ENCODE measurements at places on chromosomes 3 and 15.
A peak's percentile ranks its signal among the peaks of the same experiment; 100 is the strongest.

GRCh38 chr3:69410301-69410700, 24.4 kb upstream of the FRMD4B start:
- DNase-seq: peak; percentile 70

DNA sequence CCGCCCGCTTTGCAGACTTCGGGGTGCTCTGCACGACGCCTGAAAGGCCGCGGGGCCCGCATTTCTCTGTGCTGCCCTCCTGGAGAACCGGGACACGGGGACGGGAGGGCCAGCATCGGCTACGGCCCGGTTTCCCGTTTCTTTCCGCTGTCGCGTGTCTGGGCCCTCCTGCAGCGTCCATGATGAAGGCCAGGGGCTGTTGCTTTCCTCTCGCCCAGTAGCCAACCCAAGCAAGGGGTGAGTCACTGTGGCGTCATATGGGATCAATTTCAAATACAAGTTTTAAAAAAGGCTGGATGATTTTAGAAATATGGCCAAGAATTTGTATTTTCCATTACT, 435 bp downstream of the SLC35G2 start:
- DNase-seq: peak; percentile 80

- DNase-seq: no peak
Observed at GRCh38 chr15:41474941-41475340, 18.7 kb upstream of the ITPKA start.

- DNase-seq: no peak
Observed at GRCh38 chr3:30518181-30518864, 88.1 kb upstream of the TGFBR2 start.

GRCh38 chr3:115165266-115165665, 18.2 kb upstream of the ZBTB20 start:
- no peak for DNase-seq

- no peak for DNase-seq
Observed at GRCh38 chr15:59340325-59340724, 32.3 kb downstream of the MYO1E start.

GRCh38 chr15:94100863-94101262, 130.5 kb upstream of the MCTP2 start:
- DNase-seq: no peak

DNA sequence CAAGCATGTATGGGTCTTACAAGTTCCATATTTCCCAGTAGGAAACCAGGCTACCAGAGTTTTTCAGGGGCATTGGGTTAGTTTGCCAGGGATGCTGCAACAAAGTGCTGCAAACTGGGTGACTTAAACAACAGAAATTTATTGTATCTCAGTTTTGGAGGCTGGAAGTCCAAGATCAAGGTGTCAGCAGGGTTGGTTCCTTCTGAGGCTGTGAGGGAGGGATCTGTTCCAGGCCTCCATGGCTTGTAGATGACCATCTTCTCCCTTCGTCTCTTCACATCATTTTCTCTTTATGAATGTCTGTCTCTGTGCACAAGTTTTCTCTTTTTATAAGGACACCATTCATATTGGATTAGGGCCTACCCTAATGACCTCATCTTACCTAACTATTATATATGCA, 114.7 kb downstream of the LRRC28 start:
- no peak for DNase-seq

DNA sequence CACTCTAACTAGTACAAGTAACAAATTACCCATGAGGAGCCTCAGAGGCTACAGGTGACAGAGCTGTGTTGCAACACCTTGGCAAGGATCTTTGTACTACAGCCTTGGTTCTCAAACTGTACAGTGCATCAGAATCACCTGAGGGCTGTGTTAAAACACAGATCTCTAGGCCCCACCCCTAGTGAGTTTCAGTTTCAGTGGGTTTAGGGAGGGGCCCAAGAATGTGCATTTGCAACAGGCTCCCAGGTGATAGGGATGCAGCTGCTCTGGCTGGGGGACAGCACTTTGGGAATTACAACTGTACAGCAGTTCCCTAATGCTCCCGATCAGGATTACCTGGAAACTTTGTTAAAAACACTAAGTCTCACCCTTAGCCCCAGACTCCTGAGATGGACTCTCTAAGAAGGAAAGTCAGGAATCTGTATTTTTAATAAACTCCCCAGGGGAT, 66.1 kb upstream of the NR2F2 start:
- no peak for DNase-seq

DNA sequence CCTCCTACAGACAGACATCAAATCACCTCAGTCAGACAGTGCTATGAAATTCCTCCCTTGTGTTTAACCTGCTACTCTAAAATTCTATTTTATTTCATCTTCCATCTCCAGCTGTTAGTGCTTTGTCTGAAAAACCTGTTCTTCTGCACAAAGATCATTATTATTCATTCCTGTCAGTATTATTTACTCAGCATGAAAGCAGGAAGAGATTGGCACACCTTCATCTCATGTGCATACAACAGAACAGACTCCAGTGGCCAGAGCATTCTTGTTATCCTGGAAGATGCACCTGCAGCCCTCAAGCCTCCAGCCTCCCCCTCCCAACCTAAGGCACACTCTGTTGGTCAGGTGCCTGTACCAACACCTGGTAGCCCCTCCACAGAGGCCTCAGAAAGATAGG, 1.8 kb upstream of the ROPN1B start:
- no peak for DNase-seq

- no peak for DNase-seq
Observed at GRCh38 chr15:68413363-68414205, 18.4 kb downstream of the ITGA11 start.

GRCh38 chr3:53719796-53720195, 126.4 kb downstream of the CHDH start:
- DNase-seq: no peak

GRCh38 chr3:42118762-42119361, 27.7 kb downstream of the TRAK1 start:
- DNase-seq: peak; percentile 43

GRCh38 chr15:83816124-83816883, 162.4 kb downstream of the ADAMTSL3 start:
- no peak for DNase-seq

DNA sequence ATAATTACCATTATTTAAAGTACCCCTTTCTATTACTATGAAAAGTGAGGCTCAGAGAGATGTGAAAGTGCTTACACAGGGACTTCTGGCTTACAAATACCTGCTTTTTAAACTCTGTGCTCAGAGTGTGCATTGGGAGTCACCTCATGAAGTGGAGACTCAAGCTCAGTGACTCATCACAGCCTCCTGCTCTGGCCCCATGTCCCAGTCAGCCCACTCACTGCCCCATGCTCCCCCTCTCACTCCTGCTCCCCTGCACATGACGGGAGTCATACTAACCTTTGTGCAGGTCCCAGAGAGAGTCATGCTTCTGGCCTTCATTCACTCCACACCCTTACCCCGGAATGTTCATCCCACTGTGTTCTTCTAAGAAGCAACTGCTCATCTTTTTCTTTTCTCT, 20.2 kb downstream of the CCR1 start:
- DNase-seq: peak; percentile 84

- no peak for DNase-seq
Observed at GRCh38 chr15:36808411-36809160, 229.2 kb downstream of the CDIN1 start.

DNA sequence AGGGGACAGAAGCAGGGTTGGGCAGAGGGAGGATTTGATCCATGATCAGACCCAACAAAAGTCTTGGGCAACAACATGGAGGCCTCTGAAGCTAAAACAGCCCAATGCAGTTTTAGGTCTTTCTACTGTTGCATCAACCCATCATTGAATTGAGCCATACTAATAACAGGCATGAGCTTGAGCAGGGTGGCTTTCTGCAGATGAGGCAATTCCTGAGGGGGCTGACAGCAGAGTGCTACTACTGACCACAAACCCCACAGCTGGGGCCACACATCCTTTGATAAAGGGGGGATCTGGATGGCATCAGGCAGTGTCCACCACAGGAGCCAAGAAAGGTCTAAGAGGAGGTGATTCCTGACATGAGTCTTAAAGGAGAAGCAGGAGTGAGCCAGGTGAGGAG, 517.0 kb upstream of the PPP2R3A start:
- DNase-seq: no peak

DNA sequence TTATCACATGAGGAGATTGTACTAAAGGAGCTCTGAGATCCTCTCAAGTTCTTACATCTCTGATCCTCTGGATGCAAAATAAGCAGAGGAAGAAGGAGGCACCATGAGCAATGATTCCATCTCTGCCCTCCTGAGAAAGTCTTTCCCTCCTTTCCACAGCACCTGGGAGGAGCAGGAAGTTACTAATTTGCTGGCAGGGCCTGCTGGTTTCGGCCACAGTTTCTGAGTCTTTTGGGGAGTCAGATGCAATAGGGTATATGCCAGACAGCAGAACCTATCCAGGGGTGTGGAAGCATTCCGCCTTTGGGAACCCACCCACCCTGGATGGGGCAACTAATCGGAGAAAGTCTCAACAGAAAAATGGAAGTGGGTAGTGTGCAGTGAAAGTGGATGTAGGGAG, 38.5 kb upstream of the SPTSSB start:
- DNase-seq: no peak

GRCh38 chr3:149858911-149859310, 45.9 kb downstream of the RNF13 start:
- no peak for DNase-seq

DNA sequence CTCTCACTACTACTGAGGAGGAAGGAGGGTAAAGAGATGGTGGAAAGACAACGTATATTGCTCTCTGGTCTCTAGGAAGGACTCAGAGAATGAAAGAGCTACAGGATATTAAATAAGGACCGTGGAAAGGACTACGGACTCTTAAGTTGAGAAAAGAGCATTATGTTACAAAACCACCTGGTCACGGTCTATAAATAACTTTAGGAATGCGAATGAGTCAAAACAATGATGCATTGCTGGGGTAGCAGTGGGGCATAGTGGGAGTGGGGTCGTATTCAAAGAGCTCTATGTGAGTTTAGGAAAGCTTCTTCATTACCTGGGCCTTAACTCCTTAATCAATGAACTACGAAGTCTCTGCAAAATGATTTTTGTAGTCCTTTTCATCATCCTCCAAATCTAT, 295.7 kb upstream of the SOX14 start:
- no peak for DNase-seq

DNA sequence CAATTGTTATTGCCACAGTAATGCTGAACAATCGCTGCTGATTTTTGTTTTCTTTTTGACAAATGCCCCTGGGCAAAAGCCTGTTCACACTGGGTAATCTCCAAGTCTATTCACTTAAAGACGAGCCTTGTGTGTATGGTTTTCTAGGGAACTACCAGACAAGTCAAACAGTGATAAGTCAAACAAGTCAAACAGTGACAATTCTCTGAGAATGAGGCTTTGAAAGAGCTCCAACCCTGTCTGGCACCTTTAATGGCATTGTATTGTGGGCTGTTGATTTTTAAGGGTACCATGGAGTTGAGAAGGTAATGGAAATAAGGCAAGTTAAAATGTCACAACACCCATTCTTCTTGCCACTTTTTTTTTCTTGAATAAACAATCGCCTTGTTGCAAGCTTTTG, 59.4 kb upstream of the TMC3 start:
- DNase-seq: no peak

- DNase-seq: no peak
Observed at GRCh38 chr15:100278596-100279380, 63.0 kb downstream of the ADAMTS17 start.

DNA sequence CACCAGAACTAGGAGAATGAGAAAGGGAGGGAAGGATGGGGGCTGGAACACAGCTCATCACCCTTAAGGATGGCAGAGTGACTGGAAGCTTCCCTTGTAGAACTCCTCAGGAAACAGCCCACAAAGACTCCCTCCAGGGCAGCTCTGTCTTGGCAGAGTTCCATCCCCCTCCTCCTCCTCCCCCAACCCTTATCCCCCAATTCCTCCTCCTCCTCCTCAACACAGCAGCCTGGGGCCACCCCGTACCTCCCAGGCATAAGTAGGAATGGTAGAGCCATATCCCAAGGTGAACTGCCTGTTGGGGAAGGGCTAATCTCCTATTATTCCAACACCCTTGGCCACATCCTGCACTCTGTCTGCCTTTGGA, 38.8 kb downstream of the ADCY5 start:
- DNase-seq: no peak

- DNase-seq: peak; percentile 68
Observed at GRCh38 chr15:48861813-48862431, 16.0 kb upstream of the EID1 start.
